ENCODE measurements at places on chromosomes 7 and 10.

DNA sequence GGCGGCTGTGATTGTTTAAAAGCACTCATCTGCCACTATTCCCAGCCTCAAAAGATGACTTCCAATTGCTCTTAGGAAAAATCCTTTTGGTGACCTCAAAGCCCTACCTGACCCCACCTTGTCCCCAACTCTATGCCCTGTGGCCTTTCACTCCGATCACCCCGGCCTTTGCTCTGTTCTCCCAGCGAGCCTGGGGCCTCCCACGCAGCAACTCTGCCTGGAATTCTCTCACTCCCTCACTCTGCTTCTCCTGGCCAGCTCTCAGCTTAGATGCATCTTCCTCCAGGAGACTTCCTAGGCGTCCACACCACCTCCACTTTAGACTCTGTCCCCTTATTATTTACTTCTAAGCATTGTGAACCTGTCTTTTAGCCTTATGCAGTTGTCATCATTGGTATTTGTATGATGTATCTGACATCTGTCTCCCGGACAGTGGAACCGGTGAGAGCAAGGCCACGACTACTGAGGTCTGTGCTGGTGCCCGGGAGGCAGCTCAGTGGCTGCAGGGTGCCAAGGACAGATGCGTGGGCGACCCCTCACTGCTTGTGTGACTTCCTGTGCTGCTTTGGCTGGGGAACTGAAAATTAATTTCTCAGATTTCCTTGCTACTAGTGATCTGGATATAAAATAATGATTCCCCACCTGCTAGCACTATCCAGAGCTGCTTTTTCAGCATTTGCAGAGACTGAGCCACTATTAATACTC, 63.0 kb downstream of the PIP4K2A start:
- DNase-seq, result no peak

DNA sequence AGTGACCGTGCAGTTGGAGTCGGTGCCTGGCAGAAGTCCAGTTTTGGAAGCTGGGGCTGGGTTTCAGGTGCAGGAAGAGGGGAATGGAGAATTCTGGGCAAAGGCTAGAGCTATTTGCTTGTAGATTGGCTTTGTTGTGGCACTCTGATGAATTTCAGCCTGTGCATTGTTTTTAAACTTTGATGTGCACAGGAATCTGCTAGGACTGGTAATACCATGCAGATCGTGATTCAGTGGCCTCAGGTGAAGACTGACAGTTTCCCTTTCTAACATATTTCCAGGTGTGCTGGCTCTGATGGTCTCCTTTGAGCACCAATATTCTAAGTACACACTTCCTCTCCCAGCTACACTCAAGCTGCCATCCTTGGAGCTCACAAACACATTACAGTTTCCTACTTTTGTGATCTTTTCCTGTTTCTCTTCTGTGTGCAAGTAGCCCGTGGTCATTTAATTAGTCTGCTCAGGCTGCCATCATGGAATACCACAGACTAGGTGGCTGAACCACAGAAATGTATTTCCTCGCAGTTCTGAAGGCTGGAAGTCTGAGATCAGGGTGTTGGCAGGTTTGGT, 55.6 kb downstream of the NOC3L start:
- no peak for DNase-seq

GRCh38 chr7:75656740-75657139, 82.0 kb downstream of the HIP1 start:
- no peak for DNase-seq

DNA sequence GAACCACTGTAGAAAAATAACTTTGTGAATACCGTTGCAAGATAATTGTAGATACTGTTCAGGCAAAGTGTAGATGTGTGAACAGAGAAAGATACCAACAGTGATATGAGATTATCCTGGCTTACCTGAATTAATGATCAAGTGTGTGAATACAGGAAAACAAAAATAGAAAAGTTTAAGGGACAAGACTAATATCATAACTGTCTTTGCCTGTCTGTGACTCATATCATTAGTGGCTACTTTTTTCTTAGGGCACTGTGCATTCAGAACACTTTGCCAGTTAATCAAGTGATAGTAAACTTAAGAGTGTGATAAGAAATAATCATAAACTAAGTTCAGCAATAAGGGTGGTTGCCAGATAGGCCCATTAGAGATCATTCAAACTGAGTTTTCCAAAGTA, 323.0 kb upstream of the LRGUK start:
- no peak for DNase-seq

DNA sequence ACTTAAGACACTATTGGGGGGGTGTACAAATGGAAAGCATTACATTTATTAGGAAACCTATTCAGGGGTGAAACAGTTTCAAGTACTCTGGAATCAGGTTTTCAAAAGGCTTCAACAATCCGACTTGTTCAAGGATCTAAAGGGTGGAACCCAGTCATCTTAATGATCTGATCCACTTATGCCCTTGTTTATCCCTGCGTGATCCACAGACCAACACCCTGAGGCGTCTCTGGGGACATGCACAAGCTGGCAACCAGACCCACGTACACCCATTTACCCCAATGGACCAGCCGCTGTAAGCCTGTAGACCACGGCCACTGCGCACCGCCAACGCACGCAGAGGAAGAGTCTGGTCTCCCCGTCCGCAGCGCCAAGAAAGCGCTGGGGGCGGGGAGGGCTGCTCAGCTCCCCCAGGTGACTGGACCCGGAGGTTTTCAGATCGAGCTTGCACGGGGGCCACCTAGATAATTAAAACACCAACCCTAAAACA, 13.4 kb downstream of the HNRNPF start:
- DNase-seq, result no peak

DNA sequence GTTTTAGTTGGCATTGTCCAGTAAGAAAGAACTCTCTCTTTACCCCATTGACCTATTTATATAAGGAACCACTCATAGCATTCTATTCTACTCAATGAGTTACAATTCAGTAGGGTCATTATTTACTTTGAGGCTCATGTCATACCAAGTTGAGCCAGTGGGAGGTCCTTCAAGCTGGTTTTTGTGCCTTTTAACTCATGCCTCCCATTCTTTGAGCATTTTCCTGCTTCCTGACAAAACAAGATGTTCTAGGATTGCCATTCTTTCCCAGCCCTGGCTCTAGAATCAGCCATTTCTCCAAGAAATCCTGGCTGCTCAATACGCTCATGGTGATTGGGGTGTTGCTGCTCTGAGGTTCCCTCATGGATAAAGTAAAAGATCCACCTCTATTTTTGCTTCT, 250.1 kb downstream of the ABCA13 start:
- DNase-seq, result no peak

GRCh38 chr10:132195366-132196075, 8.8 kb downstream of the DPYSL4 start:
- no peak for DNase-seq

DNA sequence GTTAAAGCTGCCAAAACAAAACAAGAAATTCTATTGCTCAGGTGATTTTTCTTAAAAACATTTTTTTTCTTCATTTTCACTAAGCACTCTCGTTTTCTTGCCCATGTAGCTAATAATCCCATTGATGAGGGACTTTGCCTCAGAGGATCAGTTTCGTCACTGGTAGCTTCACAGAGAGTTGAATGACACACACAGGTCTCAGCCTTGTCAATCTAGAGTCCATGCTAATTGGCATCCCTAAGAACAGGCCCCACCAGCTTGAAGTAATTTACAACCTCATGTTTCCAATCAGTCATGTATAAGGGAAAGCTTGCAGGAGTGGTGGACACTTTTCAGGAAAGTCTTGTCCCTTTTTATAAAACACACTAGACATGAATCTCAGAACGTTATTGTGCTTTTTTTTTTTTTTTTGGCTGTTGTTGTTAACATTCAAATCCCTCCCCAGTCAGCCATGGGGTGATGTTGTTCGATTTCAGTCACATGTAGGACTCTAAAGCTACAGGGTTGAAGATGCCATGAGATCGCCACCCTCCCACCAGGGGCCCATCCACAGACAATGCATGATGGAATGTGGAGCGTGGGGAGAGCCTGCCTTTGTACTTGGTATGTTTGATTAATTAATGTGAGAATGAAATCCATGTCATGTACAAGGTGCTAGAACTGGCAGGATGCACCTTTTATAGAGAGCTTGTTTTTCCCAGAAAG, 232.4 kb upstream of the FZD8 start:
- DNase-seq, result no peak

GRCh38 chr10:114262496-114262895, 23.4 kb downstream of the VWA2 start:
- no peak for DNase-seq

DNA sequence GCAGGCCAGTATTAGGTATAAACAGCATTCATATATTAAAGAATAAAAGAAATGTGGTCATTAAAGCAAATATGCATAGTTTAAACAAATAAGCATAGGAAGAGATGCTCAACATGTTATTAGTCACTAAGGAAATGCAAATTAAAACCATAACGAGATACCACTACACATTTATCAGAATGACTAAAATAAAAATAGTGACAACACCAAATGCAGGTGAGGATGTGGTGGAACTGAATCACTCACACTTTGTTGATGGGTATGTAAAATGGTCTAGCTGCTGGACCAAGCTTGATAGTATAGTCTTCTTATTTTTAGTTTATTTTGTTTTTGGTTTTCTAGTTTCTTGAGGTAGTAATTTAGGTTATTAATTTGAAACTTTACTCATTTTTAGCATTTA, 242.9 kb downstream of the HGF start:
- DNase-seq, result no peak
